ENCODE measurements at places on chromosomes 2 and 18.

DNA sequence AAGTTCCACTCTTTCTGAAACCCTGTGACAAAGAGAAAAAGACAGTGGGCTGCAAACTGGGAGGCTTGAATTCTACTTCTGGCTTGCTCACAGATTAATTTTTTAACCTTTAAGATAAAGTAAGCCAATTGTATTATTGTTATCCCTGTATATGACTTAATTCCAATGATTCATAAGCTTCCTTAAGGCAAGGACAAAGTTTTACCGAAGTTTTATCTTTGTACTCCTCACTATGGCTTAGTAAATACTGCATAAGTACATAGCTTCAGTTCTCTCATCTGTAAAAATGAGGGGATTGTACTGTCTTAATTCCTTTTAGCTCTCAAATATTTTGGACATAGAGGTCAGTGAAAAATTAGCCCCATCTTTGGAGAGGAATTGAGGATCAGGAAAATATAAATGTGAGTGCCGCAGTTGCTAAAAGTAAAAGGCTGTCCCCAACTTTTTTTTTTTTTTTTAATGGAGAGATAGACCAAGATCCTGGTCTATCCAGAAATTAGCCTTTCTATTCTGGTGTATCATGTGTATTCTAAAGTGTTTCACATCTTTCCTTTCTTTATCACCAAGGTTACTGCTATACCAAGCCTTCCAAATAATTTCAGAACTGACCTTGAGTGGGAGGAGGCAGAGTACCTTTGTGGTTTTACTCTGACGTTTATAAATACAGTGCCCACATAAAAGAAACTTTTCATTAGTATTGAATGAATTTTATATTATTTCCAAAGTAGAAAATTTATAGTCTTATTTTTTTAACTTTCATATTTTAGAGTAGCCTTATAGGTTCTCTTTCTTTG lies 13.3 kb downstream of the RELCH start:
- DNase-seq, result no peak

DNA sequence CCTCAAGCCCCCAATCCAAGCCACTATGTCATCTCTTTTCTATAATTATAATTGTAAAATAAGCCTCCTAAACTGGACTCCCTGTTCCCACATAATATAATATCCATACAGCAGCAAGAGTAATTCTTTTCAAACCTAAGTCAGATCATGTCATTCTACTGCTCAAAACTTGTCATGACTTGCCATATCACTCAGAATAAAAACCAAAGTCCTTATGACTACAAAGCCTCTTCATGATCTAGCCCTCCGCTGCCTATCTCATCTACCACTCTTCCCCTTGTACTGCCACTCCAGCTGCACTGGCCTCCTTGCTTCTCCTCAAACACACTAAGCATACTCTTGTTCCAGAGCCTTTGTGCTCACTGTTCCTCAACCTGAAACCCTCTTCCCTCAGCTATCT lies 69.9 kb downstream of the MEMO1 start:
- DNase-seq, result no peak

DNA sequence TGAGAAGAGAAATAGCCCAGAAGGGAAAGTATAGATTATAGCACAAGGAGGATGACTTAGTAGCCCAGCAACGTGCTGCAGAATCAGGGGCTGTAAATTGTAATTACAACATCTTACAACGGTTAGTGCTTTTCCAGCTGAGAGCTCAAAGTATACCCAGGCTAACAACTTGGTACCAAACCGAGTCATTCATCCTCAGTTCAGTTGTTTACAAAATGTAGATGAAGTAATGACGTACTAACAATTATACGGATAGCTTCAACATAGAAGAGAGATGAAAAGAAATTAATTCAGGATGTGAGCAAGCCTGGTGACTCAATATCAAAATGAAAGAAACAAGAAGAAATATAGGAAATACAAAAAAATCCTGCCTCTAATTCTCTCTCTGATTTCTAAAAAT lies 99.2 kb downstream of the DYNAP start:
- no peak for DNase-seq

- DNase-seq, result no peak
Measured at GRCh38 chr18:74040008-74040407, 107.6 kb downstream of the FBXO15 start.

DNA sequence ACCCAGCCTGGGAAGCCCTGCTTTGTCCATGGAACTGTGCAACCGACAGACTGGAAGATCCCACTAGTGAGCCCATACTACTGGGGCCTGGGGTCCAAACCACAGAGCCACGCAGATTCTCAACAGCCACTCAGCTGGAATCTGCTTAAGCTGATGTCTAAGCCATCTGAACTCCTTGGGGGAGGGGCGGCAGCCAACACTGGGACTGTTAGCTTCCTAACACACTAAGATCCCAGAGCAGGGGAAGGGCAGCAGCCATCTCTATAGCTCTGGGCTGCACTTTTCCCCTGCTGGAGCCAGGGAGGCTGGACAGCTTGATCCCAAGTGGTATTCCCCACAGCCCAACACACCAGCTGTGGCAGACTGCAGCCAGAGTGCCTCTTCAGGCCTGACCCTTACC lies 118.3 kb downstream of the RPRM start:
- no peak for DNase-seq

GRCh38 chr2:5253263-5253662 lies 438.9 kb upstream of the SOX11 start:
- no peak for DNase-seq

DNA sequence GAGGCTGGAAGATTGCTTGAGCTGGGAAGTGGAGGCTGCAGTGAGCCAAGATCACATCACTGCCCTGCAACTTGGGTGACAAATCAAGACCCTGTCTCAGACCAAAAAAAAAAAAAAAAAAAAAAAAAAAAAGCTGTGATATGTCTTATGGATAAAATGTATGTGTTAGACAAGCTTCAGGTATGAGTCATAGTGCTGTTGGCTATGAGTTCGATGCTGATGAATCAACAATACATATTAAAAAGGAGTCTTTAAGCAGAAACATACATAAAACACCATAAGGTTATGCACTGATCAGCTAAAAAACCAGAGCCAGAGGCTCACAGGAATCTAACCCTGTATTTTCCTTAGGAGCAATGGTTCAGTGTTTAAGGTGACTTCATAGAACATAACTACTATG lies 332.3 kb downstream of the NCKAP5 start:
- no peak for DNase-seq

- no peak for DNase-seq
Measured at GRCh38 chr2:103959174-103960128, 894.5 kb upstream of the POU3F3 start.

DNA sequence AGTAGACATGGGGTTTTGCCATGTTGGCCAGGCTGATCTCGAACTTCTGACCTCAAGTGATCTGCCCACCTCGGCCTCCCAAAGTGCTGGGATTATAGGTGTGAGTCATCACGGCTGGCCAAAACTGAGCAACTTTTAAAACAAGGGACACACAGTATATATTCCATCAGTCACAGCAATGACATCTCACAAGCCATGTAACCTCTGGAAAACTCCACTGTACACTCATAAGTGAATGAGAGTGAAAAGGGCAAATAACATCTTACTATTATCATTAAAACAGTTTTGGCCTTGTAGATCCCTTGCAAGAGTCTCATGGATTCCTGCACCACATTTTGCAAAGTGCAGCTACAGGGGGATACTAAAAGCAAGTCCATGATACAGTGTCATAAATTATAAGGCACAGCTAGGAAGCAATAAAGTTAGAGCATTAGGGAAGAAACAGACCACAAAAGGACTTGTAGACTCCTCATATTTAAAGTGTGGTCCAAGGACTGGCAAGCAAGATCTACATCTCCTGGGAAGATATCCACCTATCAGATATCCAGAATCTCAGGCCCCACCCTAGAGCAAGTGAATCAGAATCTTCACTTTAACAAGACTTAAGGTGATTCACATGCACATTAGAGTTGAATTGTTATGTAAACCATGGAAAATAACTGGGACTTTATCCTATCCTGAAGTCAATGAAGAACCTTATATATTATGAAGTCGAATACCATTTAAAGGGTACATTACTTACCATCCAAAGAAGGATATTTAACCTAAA lies 5.7 kb downstream of the SMC6 start:
- no peak for DNase-seq

Measured in activated gamma-delta T cell treated with anti-CD3 and anti-CD28 coated beads, Interleukin-2, amount 50 U/mL, for 16 hours (primary cell).